ENCODE measurements at places on chromosomes 1 and 21. TPM values are rescaled to one million over a fixed set of nuclear protein-coding genes. Genes with fewer than 3 reads are reported as not detected.

DNA sequence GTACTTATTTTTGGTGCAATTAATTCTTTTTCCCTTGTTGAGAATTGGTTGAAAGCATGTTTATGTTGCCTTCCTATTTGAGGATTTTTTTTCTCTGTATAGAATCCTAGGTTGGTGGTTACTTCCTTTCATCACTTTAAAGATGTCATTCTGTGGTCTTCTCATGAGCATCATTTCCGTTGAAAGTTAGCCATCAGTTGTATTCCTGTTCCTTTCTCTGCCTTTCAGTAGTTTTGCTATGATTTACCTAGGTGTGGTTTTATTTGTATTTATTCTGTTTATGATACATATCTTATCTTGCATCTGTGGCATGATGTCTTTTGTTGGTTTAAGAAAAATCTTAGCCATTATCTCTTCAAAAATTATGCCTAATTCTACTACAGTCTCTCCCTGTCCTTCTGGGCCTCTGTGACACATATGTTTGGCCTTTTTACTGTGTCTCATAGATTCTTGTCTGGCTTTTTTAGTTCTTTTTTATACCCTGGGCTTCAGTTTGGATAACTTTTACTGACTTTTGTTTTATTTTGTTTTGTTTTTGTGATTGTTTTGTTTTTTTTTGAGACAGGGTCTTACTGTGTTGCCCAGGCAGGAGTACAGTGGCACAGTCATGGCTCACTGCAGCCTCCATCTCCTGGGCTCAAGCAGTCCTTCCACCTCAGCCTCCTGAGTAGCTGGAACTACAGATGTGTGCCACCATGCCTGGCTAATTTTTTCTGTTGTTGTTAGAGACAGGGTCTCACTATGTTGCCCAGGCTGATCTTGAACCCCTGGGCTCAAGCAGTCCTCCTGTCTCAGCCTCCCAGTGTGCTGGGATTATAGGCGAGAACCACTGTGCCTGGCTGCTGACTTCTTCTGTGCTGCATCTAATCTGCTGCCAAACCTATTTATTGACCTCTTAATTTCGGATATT is 24.1 kb downstream of the PTGFRN start:
- no peak for DNase-seq

OR2L3 gene
- polyA plus RNA-seq, result not detected

GRCh38 chr21:38714039-38714817 is 91.5 kb upstream of the ETS2 start:
- no peak for DNase-seq

LEFTY1 gene
- polyA plus RNA-seq, result 3.0 TPM

BROX gene
- 45.2 TPM for polyA plus RNA-seq

Measured in right renal cortex interstitium (tissue), 3 donors.